H54 (cell line): ENCODE measurements at places on chromosomes 12 and 14.

DNA sequence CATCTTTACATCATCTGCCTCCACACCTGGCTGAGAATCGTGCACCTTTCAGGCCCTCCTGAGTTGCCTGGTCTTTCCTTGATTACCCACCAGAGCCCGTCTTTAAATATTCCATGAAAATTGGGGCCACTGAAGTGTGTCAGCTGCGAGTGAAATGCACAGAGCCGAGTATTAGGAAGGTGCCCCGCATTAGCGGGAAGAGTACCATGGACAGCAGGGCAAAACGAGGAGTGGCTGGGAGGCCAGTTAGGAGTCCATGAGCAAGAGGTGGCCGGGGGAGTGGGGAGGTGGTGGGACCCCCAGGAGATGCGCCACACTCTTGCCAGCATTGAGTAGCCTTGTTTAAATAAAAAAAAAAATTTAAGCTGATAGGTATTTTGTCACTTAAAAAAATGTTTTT, 99.6 kb downstream of the TSPAN9 start:
- no peak for DNase-seq

DNA sequence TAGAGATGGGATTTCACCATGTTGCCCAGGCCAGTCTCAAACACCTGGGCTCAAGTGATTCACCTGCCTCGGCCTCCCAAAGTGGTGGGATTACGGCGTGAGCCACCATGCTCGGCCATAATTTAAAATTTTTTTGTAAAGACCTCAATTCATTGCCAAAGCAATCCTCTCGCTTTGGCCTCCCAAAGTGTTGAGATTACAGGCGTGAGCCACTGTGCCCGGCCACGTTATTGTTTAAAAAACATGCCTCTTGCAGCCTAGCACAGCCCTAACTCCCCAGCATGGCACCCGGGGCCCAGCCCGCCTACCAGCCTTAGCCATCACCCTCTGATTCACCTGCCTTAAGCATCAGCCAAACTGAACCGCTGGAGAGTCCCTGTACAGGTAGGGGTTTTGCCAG, 13.1 kb upstream of the RPS6KL1 start:
- no peak for DNase-seq

DNA sequence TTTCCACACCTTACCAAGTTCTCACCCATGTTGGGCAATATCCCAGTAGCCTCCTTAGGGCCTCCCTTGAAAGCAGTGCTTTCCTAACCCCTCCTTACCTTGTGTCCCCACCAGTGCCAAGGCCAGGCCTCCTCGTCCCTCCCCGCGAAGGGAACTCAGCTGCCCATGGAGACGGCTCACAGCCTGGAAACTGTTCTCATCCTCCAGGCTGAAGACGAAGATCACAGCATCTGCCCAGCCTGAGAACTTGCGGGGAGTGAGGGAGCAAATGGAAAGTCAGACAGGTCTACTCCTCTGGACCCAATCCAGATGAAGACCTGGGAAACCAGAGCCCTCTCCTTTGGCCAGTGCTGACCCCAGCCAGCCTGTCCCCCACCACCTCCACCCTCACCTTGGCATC, 4.6 kb downstream of the AGAP2 start:
- DNase-seq = no peak

GRCh38 chr12:108004319-108004718, 124.8 kb upstream of the WSCD2 start:
- no peak for DNase-seq

GRCh38 chr14:65431951-65432350, 19.4 kb downstream of the FUT8 start:
- DNase-seq = no peak
